EL (cell line): ENCODE measurements at places on chromosomes 5 and 9.

DNA sequence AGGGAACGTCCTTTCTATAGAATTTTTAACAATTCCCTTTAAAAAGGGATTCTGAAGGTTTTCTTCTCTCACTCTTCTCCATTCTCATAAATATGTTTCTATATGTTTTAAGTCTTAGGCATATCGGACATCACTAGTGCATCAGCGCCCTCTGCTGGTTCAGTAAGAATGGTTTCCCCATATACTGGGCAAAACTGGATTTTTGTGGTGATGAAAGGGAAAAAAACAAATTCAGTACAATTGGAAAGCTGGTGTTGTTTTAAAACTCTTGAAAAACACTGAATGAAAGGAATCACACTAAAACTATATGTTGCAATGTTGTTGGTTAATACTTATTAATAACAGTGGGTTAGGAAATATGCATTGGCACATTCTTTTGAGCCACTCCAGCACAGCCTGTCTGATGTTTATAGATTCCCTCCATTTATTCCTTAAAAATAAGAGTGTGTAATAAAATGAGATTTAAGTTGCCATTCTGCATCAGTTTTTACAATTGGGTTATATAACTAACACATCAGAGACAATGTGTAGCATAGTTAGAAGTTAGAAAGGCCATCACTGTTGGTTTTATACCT lies 15.8 kb downstream of the CWC27 start:
- DNase-seq, result peak; percentile 75

GRCh38 chr9:86082870-86083269 lies 16.5 kb downstream of the GOLM1 start:
- DNase-seq, result no peak

- DNase-seq, result no peak
These were observed 312.4 kb downstream of the ARL15 start for GRCh38 chr5:53997736-53998627.

GRCh38 chr5:44538797-44539601 lies 149.8 kb upstream of the FGF10 start:
- no peak for DNase-seq

GRCh38 chr5:96942911-96943310 lies 7.0 kb downstream of the LNPEP start:
- DNase-seq, result peak; percentile 57

- DNase-seq, result no peak
These were observed 209.7 kb downstream of the ESM1 start for GRCh38 chr5:54775645-54776044.

DNA sequence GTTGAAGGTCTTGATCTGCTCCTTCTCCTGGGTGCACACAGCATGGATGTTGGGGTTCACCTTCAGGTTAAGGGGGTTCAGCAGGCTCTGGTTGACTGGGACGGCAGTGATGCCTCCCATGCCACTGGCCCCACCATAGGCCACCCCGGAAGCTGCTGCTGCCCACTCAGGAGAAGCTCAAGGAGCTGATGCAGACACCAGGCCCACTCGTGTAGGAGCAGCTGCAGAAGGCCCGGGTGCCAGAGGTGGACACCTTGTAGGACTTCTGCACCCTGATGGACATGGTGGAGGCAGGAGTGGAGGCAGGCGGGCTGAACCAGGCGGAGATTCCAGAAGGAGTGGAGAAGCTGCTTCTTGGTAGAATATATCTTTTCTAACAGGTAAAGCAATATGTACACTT lies 171.2 kb downstream of the PPP2R2B start:
- no peak for DNase-seq

DNA sequence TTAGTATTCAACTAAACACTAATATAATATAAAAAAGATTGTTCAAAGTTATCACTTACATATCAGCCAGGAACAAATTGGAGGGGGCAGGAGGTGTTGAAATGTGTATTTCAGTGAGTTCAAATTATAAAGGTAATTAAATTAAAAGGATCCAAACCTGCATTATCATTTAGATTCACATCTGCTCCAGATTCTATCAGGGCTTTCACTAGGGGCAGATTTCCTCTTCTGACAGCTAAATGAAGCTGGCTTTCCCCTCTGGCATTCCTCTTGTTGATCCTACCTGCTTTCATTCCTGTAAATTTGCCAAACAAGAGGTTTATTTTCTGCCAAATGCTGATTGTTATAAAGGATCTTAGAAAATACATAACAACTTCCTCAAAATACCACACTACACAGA lies 86.3 kb upstream of the GCNT4 start:
- DNase-seq, result no peak

GRCh38 chr9:31715250-31715649 lies 669.2 kb upstream of the ACO1 start:
- no peak for DNase-seq

- peak; percentile 83 for DNase-seq
These were observed 235.7 kb upstream of the ADAMTSL1 start for GRCh38 chr9:18238254-18238653.

- DNase-seq, result no peak
These were observed 87.3 kb downstream of the CCDC171 start for GRCh38 chr9:15640121-15640520.

- DNase-seq, result no peak
These were observed 289.5 kb upstream of the IL12B start for GRCh38 chr5:159619826-159620225.

DNA sequence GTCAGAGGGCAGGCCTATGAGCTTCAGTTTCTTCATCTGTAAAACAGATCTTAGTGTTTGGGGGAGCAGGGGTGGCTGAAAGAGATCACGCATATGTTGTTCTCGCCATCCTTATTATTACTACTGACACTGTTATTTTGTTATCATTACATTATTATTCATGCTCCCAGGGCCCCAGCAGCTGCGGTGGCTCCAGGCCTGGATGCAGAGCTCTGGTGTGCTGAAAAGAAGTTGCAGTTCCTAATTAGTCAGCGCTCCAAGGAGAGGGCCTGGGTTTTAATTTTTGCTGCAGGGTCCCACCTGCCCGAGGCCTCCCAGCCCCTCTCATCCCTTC lies 19.5 kb downstream of the CXXC5 start:
- peak; percentile 66 for DNase-seq

- DNase-seq, result no peak
These were observed 12.6 kb downstream of the CYFIP2 start for GRCh38 chr5:157278319-157279037.

GRCh38 chr9:100555471-100555870 lies 22.4 kb upstream of the CAVIN4 start:
- DNase-seq, result no peak

GRCh38 chr9:77954666-77955015 lies 77.0 kb downstream of the GNAQ start:
- DNase-seq, result no peak

- DNase-seq, result no peak
These were observed 600.7 kb upstream of the SGCD start for GRCh38 chr5:155726267-155726666.

DNA sequence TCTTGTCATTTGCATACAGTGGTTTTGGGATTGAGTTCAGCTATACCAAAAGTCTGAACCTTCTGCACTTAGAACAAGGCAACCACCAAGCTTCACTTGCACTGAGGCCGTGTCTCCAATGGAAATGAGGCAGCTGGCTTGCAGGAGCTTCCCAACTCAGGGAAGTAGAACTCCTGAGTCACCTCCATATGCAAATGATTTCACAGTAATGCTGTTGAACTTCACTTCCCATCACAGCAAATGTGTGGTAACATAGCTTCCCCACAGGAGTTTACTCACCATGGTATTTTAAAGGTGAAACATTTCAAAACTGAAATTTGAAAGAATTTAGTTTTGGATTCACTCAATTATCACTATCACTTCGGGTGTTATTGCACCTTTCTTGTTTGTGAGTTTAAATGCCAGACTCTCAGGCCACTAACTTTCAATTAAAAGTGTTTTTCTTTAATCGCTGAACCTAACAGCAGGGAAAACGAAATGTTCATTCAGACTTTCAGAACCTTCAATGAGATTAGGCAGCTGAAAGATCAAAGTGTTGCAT lies 9.0 kb downstream of the CD274 start:
- peak; percentile 12 for DNase-seq

DNA sequence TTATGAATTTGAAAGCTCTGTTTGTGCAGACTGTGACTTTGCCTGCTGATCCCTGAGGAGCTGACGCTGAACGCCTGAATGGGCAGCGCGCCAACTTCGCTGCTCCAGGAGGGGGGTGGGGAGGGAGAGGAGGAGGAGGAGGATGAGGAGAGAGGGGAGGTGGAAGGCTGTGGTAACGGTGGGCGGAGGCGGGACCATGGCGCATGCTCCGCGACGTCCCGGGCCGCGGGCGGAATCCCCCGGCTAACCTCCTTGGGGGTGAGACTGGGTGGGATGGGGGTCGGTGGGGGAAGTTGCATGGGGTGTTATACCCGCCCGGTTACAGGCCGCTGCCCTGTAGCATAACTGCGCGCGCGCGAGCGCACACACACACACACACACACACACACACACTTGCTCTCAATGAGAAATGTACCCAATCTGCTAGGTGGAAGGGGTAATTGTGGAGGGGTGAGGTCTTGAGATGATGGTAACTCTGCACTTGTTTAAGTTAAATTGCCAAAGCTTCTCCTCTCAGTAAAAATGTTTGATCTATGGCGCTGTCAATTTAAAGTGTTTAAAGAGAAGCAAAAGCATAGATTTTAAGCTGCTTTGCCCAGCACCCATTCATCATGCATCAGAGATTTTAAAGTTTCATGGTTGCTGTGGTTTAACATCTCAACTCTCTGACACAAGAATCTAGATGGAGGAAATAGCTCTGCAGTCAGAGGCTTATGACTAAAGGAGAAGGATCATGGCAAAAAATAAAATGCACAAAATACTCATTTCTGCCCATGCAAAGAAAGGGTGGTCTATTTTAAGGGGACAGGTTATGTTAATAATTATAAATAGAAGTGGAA lies 76.6 kb upstream of the TBCA start:
- DNase-seq, result peak; percentile 75

DNA sequence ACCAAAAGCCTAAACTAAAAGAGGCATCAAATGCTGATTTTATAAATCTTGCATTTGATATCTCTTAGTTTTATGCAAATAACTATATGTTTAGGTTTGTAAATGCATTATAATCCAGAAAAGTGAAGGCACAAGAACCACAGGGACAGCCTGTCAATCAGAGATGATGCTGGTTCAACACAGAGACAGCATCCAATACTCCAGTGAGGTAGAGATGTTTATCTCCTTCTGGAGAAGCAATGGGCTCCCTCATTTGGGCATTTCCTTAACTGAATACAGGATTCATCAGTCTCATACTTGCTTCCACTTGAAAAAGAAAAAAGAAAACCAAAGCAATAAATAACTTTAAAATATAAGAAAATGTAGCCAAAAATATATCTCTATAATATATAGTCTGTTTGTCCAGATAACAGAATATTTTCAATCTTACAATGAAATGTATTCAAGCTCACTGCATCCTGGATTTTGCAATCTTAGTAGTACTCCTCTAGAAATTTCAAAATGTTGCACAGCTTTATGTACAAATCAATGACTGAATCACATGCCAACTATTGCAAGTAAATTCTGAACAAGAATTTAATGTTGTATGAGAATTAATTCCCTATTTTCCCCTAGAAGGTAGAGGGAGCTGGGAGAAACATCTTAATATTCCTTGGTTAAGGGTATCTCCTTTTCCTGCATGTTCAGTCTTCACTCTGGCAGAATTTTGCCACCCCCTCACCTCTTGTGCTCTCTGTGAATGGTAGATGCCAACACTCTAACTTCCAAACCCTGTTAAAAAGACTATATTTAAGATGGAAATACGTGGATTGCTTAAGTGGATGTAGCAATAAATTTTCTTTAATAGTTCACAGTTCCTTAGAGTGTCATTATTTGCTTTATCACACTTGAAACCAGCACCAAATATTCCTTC lies 191.1 kb upstream of the GAS1 start:
- no peak for DNase-seq

DNA sequence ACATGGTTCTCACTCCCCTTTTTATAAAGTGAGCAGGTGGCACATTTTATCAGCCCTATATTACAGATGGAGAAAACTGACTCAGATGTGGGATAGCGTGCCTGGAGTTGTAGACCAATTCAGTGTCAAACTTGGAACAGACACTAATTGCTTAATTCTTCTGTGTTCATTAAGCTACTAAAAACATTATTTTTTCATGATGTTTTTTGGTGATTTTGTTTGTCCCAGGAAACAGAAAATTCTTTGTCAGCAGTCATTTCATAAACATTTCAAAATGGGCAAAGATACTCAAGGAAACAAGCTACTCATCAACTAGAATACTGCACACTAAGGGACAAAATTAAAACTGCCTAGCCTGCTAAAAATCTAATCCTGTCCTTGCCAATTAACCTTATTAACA lies 2.2 kb downstream of the ABHD17B start:
- DNase-seq, result no peak

DNA sequence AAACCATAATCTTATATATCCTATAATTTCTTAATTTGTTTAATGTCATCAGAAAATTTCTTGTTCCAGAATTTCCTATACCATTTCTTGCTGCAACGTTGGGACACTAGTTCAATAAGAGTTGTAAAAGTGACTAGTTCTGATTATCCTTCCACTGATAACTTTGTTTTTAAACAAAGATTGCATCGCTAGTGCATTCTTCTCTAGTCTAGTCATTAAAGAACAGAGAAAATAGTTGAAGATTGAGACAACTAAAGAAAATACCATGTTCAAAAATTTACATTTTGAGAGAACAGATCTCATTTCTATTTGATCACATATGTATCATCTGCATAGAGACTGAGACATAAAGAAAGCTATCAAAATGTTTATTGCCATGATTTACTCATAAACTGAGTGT lies 1888.2 kb downstream of the EFNA5 start:
- no peak for DNase-seq

GRCh38 chr9:34862043-34862442 lies 96.0 kb upstream of the PHF24 start:
- DNase-seq, result no peak

GRCh38 chr5:73419465-73420390 lies 28.8 kb downstream of the FOXD1 start:
- DNase-seq, result peak; percentile 67

DNA sequence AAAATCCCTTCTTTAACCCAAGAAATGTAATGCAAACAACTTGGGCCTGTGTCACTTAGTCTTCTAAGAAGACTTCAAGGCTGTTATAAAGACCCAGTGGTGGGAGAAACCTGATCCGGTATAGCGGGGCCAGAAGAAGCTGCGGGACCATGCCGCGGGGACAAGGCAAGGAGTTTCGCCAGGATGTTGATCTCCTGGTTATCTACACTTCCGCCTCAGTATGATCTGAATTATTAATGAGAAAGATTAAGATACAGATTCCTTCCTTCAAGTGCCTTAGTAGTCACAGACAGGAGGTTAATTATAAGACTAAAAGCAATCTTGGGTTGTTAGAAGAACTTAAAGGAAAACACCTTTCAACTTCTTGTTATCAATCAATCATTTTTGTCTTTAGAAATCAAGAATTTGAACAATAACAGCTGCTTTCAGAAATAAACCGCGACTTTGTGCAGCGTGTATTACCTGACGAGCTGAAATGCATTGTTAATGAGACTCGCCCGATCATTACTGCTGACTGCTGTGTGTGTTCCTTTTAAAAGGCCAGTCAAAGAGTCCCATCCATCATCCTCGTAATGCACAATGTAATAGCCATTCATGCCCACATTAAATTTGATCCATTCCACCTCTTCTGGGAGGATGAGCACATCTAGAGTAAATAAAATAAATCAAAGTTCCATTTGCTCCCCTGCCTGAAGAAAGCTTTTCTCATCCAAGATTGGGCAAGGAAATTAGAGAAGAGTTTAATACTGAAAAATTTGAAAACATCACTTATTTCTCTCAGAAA lies 22.2 kb downstream of the ERAP1 start:
- no peak for DNase-seq

- no peak for DNase-seq
These were observed 130.4 kb downstream of the TMEM174 start for GRCh38 chr5:73303148-73304079.

- no peak for DNase-seq
These were observed 986.4 kb upstream of the CDH18 start for GRCh38 chr5:20974426-20974825.
